ENCODE measurements at places on chromosomes 16 and 17.

DNA sequence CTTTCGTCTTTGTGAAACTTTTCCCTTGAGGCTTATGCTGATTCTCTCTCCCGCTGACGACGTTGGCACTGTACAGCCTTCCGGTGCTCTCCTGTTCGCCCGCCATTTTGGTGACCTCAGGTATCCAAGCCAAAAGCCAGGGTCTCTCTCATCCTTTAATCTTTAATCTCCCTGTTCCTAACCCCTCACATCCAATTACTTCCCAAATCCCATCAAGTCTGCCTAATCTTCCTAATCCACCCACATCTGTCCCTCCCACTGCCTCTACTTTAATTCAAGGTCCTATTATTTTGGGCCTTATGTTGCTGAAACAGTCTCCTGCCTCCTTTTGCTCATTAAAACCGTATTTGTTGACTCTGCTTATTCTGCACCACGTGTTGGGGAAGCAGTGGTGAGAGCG is 7.3 kb downstream of the WRAP53 start:
- no peak for DNase-seq

DNA sequence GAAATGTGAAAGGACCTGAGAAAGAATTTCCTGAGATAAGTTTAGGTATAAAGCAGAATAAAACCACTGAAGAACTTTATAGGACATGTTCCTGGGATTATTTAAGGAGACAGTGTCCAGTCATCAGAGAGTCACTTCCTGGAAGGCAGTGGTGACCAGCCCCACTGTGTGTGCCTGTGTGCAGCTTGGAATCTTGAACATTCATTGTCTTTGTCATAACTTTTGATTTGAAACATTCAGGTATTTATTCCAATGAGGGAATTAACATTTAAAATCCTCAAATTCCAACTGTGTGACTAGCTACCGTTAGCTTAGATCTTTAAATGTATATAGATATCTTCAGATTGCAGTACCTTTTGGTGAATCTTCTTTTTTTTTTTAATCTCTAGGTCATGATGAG is 61.7 kb upstream of the MRC2 start:
- DNase-seq: peak; percentile 74

DNA sequence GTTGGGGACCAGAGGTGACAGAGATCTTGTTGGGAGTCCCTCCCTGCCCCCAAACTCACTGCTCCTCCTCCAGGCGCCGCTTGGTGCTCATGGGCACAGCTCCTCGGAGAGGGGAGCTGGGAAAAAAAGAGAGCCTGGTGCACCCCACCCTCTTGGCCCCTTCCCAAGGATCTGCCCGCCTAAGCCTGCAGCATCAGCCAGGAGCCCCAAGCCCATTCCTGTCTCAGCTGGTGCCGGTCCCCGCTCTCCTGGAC is 400 bp downstream of the HCFC1R1 start:
- peak; percentile 77 for DNase-seq

DNA sequence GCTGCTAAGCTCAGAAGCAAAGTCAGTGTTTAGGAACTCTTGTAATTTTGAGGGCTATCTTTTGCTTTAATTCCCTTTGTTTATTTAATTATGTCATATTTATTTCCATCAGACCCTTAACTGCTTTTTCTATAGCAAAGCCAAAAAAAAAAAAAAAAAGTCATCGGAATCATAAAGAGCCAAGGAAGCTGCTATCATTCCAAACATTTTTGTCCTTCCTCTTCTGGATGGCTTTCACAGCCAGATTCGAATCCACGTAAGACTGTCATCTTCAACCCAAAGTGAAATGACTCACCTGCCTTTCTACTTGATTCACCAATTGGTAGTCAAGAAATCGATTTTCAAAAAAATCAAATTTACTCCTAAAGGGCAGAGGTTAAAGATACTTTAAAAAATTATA is 38.4 kb downstream of the WIPI1 start:
- DNase-seq: no peak

- no peak for DNase-seq
Measured at GRCh38 chr17:34130544-34130943, 124.5 kb upstream of the CCL2 start.

DNA sequence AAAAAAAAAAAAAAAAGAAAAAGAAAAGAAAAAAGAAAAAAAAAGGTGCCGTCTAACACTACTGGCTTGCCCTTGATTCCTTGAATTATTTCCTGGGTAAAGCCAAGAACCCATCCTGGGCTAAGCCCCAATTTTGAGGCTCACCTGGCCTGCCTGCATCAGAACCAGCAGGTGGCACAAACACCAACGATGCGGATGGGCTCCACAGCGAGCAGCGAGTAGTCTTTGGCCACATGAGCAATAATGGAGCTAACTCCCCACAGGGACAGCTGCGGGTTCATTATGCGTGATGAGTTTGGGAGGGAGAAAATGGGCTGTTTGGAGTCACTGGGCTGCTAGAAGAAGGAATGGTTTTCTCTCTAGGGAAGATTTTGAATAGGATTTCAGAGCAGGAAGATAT is 91.1 kb downstream of the ASIC2 start:
- DNase-seq: no peak

- no peak for DNase-seq
Measured at GRCh38 chr16:19718624-19718965, 524 bp downstream of the IQCK start.

- peak; percentile 63 for DNase-seq
Measured at GRCh38 chr16:23801378-23801777, 34.4 kb upstream of the PRKCB start.

DNA sequence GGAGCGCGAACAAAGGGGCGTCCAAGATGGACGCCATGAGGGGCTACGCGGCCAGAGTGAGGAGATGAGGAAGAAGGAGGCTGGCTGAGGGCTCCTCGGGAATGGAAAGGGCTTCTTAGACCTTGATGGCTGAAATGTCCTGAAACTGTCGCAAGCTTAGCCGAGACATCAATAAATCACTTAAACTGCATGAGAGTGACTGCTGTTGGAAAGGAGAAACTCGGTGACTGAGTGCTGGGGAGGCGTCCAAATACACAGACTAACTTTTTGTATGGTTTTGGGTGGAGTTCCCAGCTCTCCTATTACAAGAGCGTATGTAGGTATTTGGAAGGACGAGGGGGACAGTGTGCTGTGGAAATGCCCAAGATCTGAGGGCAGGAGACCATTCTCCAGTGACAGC is 1.4 kb upstream of the GEMIN4 start:
- DNase-seq: no peak

GRCh38 chr17:77089124-77089490 is 51.7 kb upstream of the SEC14L1 start:
- no peak for DNase-seq

DNA sequence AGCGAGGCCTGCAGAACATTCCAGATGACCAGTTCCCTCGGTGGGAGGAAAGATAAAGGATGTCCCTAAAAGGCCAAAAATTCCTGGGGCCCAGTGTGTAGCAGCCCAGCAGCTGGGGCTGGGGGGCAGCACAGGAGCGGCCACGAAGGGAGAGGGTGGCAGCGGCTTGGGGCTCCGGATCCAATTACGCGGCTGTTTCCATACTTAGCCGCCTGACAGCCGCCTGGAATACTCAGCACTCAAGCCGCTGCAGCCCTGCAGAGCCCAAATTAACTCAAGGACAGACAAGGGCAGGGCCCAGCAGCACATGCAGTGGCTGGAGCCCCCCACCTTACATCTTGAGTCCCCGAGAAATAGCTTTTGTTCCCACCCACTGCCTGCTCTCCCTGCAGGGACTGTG is 1.3 kb downstream of the SRL start:
- no peak for DNase-seq

- DNase-seq: peak; percentile 87
Measured at GRCh38 chr17:12613566-12613965, 52.1 kb upstream of the MYOCD start.

DNA sequence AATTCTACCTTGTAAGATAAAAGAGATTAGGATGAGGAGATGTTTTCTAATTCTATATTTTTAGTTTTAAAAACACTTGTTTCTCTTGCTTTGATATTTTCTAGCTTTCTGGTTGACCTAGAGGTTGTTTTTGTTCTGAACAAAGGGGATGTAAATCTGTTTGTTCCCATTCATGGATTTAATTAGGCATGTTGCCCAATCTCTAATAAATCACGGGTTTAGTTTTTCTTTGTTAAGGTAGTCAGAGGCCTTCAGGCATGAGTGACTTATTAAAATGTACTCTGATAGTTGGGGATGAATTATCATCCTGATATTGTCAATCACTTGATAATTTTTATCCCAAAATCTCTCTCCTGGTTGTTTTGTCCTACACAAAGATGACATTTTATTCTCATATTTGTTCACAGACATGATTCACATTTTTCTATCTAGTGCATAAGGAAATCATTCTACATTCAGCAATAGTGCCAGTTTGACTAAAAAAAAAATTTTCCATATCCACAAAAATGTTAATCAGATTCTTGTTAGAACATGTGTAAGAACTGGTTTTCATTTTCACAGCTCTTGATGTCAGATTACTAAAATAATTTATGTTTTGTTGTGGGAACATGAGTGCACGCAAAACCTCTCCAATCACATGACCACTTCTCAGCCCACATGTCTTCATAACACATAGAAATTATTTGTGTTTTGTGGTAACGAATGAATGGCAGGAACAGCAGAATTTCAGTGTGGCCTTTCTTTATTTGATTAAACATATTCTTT is 95.7 kb upstream of the AKTIP start:
- peak; percentile 81 for DNase-seq

DNA sequence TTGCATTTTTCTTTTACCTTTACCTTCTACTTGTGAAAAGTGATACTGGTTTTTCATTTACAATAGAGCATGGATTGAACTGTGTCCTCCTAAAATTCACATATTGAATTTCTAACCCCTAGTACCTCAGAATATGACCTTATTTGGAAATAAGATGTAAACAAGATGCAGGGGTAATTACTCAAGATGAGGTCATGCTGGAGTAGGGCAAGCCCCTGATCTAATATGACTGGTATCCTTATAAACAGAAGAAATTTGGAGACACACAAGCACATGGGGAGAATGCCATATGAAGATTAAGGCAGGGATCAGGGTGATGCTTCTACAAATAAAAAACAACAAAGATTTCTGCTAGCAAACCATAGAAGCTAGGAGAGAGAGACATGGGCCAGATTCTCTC is 12.2 kb downstream of the MYH13 start:
- no peak for DNase-seq

- no peak for DNase-seq
Measured at GRCh38 chr17:81713004-81713555, 996 bp downstream of the SLC25A10 start.

GRCh38 chr16:11151885-11152629 is 103.9 kb downstream of the SOCS1 start:
- DNase-seq: no peak

DNA sequence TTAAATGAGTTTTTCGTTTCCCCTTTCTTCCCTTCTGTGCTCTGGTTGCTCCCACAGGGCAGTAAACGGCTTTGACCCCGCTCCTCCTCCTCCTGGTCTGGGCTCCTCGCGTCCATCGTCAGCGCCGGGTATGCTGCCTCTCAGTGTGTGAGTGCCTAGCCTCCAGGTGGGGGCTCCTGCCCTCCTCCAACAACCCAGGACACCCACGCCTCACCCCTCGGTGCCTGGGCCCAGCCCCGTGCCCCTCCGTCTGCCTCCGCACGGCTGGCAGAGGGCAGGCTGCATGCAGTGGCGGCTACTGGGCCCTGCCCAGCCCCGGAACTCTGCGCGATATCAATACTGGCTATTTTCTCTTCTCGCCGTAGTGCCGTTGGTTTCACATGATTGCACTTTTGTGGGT is 31.2 kb downstream of the NDEL1 start:
- no peak for DNase-seq

DNA sequence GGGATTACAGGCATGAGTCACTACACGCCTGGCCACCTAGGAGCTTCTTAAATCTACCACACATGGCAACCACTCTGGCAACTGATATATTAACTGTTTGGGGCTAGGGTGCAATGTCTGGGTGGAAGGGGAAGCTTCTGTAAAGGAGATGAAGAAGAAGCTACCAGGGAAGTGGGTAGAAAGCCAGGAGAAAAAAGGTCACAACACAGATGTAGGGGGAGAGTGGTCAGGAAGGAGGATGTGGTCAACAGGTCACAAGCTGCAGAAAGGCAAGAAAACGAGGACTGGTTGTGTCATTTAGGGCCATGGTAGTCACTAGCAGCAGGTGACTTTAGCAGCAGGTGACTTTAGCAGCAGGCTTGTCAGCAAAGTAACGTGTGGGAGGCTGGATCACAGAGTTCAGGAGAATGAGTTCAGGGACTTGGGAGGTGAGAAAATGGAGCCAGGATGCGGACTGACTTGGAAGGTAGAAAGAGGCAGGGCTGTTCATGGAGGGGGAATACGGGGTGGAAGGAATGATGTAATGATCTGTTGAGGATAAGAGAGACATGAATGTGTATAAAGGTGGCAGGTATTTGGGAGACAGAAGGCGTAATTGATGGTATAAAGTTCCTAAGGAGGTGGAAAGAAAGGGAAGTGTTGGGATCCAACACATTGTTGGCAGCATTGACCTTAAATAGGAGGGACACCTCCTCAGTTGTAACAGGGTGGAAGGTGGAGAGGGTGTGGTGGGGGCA is 16.3 kb upstream of the WFIKKN2 start:
- no peak for DNase-seq

GRCh38 chr17:39110435-39111136 is 40.9 kb downstream of the PLXDC1 start:
- DNase-seq: no peak

- DNase-seq: no peak
Measured at GRCh38 chr17:58312829-58313228, 15.8 kb downstream of the TSPOAP1 start.

DNA sequence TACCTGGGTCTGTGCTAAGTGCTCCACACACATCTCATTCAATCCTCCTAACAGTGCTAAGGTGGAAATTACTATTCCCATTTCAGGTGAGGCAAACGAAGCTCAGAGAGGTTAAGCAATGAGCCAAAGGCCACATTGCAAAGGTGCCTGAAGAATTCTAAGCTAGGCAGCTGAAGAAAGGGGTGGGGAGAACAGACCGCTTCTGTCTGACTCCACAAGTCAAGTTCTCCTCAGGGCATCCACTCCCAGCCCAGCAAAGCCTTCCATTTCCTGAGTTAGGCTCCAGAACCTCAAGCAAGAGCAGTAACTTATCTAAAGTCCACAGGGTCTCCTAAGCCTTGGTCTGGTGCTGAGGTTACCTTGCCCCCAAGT is 27.0 kb upstream of the MRPS23 start:
- no peak for DNase-seq

- DNase-seq: no peak
Measured at GRCh38 chr16:87847785-87848675, 21.3 kb downstream of the SLC7A5 start.

DNA sequence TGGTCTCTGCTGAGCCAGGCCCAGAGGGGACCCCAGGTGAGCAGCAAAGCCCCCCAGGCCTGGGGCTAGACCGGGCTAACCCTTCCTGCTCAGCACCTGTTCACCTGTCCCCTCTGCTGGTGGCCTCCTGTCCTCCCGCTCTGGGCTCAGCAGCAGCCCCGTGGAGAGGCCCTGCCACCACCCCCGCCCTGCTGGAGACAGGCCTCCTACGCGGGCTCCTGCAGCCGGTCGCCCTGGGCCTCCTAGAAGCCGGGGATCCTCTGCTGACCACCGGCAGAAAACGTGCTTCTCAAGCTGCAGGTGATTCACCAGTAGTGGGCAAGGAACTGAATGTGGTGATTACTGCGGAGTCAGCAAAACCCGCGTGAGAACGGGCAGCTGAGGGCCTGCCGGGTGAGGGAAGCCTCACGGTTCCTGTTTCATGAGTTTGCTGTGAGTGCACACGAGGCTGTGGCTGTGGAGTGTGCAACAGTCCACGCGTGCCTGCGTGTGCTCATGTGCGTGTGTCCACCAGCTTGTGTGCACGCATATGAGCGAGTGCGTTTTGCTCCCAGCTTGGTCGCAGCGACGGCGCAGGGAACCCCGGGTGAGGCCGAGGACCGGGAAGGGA is 792 bp downstream of the SECTM1 start:
- DNase-seq: peak; percentile 47

Measured in AG10803 (cell line).